ENCODE measurements at places on chromosomes 2 and 18.

GRCh38 chr18:9444549-9444948 lies 30.8 kb upstream of the RALBP1 start:
- no peak for DNase-seq

DNA sequence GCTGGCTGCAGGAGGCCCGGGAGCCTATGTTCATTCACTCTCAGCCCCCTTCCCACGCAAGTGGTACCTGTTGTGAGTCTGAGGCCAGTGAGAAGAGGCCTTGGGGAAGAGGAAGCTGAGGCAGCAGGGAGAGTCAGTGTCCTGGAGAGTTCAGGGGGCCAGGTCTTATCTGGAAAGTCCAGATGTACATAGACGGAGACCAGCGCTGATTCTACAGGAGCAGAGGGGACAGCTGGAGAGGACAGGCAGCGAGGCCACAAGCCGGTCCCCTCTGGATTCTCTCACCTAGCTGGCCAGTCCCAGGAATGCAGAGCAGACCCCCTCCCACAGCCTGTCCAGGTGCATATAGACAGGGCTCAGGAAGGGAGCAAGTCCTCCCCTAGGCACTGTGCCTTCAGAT lies 29.1 kb upstream of the SELENOI start:
- DNase-seq = no peak

DNA sequence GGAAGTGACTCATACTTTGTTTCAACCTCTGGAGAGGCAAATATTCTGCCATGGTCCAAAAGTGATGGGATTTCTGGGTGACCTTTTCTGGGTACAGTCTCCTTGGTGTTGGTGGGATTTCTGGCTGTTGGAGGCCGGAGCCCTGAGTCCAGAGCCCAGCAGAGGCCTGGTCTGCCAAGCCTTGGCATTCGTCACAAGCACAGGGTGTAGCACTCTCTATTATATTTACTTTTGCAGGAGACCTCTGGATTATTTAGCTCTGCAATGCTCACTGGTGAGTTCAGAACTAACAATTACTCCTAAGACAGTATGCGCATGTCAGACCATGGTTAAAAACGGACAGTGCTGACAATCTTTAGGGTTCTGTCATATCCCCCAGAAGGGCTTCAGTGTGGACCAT lies 201.6 kb upstream of the TWIST2 start:
- DNase-seq = no peak

DNA sequence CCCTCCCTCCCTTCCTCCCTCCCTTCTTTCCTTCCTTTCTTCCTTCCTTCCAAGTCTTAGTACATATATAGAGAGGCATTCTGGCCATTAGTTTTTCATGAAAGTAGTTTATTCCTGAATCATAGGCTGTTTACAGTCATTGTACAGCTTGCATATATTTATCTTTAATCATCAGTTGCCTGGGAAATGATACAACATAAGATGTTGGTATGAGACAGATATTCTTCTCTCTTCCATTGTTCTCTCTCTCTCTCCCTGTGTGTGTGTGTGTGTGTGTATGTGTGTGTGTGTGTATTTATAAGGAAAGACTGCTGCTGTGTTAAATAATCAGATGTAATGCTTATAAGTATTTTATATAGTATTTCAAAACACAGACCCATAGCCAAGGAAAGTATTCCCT lies 289.8 kb upstream of the UBE2E3 start:
- no peak for DNase-seq

GRCh38 chr18:75016025-75016717 lies 192.8 kb downstream of the PTGR3 start:
- no peak for DNase-seq

- DNase-seq = peak; percentile 93
Measured at GRCh38 chr2:98771721-98772524, 41.0 kb upstream of the MGAT4A start.

DNA sequence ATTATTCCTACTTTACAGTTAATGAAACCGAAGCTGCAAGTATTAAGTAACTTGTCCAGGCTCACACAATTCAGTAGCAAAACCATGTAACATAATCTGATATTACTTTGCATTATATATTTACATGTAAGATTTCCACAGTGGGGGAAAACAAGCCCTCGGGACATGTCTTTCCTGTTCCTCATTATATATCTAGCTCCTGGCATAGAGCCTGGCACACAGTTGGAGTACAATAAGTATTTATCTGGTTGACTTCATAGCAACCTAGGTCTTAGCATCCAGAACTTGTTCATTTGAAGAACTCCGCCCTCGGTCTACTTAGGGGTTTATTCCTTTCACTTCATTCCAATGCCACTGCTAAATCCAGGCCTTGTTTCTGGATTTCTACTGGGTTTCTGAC lies 1.6 kb upstream of the RBM45 start:
- DNase-seq = no peak

DNA sequence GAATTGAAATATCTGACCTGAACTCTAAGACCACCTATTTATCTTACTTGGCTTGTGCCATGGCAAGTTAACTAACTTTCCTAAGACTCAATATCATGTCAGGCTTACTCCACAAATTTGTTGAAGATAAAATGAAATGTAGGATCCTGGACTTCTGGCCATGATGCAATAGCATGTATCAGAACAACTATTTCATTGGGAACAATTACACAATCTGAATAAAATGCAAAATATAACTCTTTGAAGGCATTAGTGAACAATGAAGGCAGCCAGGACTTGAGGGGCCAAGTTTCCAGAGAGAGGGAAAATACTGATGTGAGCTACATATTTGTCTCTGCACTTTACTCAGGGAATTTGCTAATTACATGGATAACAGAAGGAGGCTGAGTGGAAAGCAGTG lies 476.5 kb upstream of the ACVR2A start:
- DNase-seq = no peak

GRCh38 chr2:132811148-132811915 lies 141.3 kb upstream of the LYPD1 start:
- no peak for DNase-seq

DNA sequence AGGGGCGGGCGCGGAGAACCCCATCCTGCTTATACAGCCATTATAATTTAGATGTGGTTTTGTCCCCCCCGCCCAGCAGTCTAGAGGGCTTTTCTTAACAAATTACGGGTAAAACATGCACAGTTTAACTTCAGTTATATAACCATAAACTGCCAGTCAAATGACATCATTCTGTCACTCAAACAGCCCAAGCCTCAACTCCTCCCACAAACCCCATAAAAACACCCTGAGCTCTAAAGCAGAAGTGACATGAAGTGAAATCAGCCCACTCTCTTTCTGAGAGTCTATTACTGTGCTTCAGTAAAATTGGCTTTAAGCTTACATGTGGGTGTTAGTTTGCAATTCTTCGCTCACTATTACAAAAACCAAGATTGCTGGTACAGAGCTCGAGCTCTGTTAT lies 705.1 kb upstream of the GCFC2 start:
- DNase-seq = no peak

DNA sequence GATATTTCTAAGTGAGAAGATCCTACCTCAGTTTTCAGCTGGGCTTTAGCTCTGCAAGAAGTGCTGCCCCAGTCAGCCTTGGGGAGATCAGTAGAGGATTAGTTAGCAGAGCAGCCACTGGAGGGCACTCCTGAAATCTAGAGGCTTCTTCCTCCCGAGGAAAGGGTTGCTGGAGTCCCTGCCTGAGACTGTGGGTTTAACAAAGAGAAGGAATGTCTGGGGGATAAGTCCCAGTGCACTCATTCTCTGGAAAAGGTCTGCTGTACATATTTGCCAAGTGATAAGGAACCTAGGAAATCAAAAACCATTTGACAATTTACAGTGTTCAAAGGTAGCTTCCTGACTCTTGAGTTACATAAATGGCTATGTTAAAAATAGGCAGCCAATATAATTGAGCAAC lies 207.2 kb downstream of the SLC8A1 start:
- no peak for DNase-seq

- peak; percentile 49 for DNase-seq
Measured at GRCh38 chr2:65436824-65437221, 4.4 kb upstream of the SPRED2 start.

GRCh38 chr2:69741229-69741574 lies 732 bp upstream of the ANXA4 start:
- peak; percentile 22 for DNase-seq

GRCh38 chr2:9194352-9194751 lies 12.3 kb upstream of the ASAP2 start:
- no peak for DNase-seq

DNA sequence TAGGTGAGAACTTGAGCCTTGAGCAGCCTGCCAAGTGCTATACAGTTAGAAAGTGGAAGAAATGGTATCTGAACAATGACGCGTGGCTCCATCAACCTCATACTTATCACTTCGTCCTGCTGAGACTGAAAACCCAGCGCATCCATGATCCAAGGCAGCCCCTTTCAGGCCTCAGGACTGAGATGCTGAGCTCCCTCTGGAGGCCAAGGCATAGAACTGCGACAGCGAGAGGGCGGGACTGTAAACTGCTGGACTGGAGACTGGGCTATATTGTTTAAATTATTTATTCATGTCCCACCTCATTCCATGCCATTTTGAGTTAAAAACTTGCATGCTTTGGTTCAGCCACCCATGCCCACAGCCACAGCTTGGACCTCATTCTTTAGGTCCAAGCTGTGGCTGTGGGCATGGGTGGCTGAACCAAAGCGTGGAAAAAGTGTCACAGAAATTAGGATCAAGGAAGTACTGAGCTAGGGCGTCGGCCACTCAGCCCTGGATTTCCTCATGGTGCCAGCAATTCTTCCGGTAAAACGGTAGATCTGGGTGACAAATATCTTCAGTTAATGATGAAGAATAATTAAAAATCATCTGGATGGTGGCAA lies 195.5 kb downstream of the L3MBTL4 start:
- no peak for DNase-seq

DNA sequence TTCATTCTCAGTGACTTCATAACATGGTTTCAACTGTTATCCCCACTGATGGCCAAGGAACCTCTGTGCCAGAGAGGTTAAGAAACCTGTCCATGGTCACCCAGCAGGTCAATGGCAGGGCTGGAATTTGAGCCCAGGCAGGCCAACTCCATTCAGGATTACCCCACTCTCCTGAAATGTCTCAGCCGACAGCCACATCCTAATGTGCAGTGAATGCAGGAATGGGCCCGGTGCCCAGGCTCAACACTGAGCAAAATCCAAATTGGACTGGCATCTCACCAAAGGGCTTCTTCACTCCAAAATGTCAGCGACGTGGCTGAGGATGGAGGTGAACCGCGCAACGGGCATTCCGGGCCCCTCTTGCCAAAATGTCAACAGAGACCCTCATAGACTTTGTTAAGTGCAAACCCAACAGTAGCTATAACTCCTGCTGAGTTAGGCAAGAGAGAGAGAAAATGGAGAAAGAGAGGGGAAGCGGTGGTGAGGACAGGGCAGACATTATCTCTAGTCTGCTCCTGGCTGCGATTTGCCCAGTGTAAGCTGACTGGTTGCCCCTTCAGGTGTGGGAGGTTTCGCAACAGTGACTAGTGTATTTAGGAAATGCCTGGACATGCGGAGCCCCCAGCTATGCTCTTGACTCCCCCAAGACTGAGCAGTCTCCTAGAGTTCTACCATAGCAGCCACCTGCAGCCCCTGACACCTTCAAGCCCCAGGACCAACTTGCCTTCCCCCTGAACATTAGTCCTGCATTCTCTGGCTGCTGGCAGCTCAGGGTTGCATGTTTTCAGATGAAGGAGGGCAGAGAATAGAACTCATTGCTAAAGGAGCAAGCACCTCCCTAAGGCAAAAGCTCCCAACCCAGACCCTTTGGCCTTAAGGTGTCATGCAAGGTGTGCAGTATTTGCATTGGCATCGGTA lies 167.7 kb downstream of the ANAPC1 start:
- DNase-seq = no peak

- no peak for DNase-seq
Measured at GRCh38 chr18:36649205-36649604, 179.6 kb downstream of the TPGS2 start.

DNA sequence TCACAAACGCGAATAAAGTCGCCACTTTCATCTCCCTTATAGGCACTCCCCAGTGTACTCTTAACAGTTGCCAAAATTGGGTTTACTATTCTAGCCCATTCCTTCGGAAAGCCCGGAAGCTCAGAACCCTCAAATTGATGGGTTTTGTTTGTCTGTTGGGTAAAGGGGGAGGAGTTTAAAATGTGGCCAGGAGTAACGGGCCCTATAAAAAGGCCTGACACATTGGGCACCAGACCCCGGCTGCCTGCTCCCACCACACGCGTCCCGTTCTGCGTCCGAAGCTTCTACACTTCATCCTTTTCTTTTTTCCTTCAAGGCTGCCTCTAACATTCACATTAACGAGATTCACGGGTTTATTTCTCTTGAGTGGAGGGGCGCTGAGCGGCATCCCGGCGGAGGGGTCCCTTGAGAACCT lies 837 bp downstream of the NHEJ1 start:
- DNase-seq = no peak

- no peak for DNase-seq
Measured at GRCh38 chr18:27713037-27713737, 463.7 kb downstream of the CDH2 start.

- DNase-seq = no peak
Measured at GRCh38 chr18:11487390-11487789, 122.0 kb upstream of the SLC35G4 start.

DNA sequence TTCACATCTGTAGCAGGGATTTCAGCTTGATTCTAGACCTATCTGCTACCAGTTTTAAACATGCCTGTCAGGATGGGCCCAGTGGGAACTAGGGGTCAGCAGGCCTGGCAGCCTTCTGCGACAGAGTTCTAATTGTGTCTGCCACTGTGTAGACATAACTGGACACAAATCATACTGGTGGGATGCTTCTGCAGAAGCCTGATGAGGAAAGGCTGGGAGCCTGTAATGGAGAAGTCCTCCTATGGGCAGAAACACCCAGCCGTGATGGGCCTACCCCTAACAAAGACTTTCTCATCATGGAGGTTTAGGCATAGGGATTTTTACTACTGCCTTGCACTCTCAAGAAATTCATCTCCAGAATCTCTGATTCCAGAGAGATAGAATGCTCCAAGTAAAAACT lies 166.9 kb downstream of the PDE11A start:
- DNase-seq = no peak

DNA sequence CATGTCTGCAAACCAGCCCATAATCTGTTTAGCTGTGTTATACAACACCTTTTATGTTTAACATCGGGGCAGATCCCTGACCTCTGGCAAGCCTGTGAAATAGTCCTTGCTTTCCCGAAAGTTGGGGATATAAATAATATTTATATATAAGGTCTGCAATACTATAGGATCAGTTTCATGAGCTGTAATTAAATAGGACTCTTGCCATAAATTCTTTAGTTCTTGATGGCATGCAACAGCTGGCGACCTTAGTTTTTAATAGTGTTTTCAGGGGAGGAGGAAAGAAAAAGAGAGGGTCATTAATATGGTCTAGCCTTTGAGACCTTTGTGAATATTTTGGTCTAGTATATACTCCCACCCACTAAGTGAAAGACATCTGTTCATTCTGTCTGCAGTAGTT lies 166.5 kb downstream of the MTX2 start:
- no peak for DNase-seq

GRCh38 chr2:42800981-42801380 lies 8.6 kb upstream of the HAAO start:
- no peak for DNase-seq

GRCh38 chr2:64649626-64650025 lies 4.1 kb downstream of the SERTAD2 start:
- DNase-seq = no peak

DNA sequence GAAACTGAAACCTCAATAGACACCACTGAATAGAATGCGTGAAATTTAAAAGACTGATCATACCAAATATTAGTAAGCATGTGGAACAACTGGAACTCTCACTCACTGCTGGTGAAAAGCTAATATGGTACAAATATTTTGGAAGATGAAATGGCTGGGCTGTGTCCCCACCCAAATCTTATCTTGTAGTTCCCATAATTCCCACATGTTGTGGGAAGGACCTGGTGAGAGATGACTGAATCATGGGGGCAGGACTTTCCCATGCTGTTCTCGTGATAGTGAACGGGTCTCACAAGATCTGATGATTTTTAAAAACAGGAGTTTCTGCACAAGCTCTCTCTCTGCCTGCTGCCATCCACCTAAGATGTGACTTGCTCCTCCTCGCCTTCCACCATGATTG lies 32.0 kb upstream of the MYCN start:
- DNase-seq = no peak

All from naive thymus-derived CD4-positive, alpha-beta T cell (primary cell).